LHCN-M2 (cell line): ENCODE measurements at places on chromosomes 4 and X. TPM values are rescaled to one million over a fixed set of nuclear protein-coding genes. Genes with fewer than 3 reads are reported as not detected.

The GLRB gene
- 9.5 and 13.3 TPM in 2 replicates for total RNA-seq

The SSX1 gene
- total RNA-seq: not detected in 2 replicates

The MAGEA2 gene
- not detected in 2 replicates for total RNA-seq

The TRPC5OS gene
- not detected in 2 replicates for total RNA-seq

The CAPN6 gene
- total RNA-seq: not detected in 2 replicates

The FAT4 gene
- total RNA-seq: 12.1 TPM in 2 replicates
